ENCODE measurements at places on chromosomes 4 and X. TPM values are rescaled to one million over a fixed set of nuclear protein-coding genes. Genes with fewer than 3 reads are reported as not detected.

DNA sequence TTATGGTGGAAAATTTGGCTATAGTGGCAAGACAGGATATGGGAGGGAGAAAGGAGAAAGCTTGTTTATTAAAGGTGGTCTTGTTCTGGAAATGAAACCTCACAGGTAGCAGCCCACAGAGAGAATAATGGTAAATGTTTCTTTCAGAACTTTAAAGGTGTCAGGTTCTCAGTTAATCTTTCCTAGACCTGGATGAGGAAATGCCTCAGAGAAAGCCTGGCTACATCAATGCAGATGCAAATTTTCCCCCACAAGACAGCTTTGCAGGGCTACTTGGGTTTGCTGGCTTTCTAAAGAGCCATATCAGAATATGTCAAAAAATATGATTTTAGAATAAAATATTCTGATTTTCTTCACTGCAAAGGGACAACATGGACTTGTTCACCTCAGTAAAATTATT, 715.0 kb downstream of the FAM133A start:
- no peak overlapping the region for H3K27ac ChIP-seq
- no peak overlapping the region for H3K4me3 ChIP-seq
- DNase-seq: no peak
- no peaks in the 10 kb centered on the region for H3K4me1 ChIP-seq
- H3K27me3 ChIP-seq: no peaks in the 10 kb centered on the region

DNA sequence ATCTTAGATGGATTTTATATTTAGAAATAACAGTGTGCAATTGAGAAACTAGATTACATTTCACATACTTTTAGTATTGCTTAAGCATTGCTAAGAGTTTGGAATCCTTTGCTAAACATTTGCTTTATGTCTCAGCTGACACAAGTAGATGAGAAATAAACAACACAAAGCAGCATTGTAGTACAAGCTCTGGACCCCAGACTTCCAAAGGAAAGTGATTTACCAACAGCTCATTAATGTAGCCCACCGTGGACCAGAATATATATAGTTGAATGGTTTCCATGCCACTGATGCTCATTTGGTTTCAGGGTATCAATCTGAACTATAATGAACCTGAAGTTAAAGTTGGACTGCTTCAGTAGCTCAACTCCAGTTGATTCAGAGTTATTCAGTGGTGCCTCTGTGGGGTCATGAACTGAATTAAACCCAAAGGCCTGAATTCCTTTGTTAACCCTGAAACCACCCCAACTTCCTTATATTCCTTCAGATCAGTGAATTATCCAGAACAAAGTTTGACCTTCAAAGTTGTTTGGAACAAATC, 132.1 kb upstream of the NEIL3 start:
- no peak overlapping the region for H3K27ac ChIP-seq
- no peaks in the 10 kb centered on the region for H3K36me3 ChIP-seq
- H3K4me3 ChIP-seq: no peak overlapping the region
- H3K4me1 ChIP-seq: no peaks in the 10 kb centered on the region

- H3K4me1 ChIP-seq: peaks cover 12% of the 10 kb centered on the region
- no peak for DNase-seq
- peaks cover 19% of the 10 kb centered on the region for H3K27me3 ChIP-seq
- no peaks in the 10 kb centered on the region for H3K36me3 ChIP-seq
- H3K4me3 ChIP-seq: no peak overlapping the region
Observed at GRCh38 chr4:153232768-153233167, 28.5 kb downstream of the TRIM2 start.

- H3K4me1 ChIP-seq: no peaks in the 10 kb centered on the region
- H3K27me3 ChIP-seq: peaks cover 3% of the 10 kb centered on the region
- H3K4me3 ChIP-seq: no peak overlapping the region
Observed at GRCh38 chr4:158484173-158484885, 37.4 kb upstream of the RXFP1 start.

The TMEM255A gene
- total RNA-seq: 0.34 TPM
